GM04503 (cell line): ENCODE measurements at places on chromosomes 7 and 10.

GRCh38 chr7:134364619-134365037 lies 47.9 kb upstream of the SLC35B4 start:
- no peak for DNase-seq

- DNase-seq, result no peak
Measured at GRCh38 chr7:84666651-84667050, 472.1 kb upstream of the SEMA3A start.

DNA sequence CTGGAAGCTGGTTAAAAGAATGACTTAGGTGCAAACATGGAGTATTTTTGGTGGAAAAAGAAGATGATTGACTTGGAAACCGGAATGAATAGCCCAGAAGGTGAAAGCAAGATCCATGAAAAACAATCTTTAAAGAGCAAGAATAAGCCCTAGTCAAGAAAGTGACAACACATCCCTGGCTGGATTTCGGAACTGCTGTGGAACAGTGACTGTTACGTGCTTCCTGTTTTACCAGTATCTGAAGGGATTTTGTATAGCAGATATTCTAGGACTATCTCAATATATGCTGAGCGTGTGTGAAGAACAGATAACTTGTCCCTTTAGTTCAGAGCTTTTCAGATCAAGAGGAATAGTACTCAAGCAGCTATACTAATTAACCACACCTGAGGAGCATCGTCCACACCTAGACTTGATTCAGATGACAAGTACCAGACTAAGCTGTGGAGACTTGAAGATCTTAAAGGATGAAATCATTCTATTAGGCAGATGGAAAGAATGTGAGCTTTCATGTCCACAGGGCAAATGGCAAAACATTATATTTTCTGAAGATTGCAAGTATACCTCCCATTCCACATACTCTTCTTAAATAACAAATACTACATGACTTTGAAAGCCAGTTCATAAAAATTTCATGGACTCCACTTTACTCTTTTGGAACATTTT lies 11.5 kb upstream of the TES start:
- DNase-seq, result no peak

DNA sequence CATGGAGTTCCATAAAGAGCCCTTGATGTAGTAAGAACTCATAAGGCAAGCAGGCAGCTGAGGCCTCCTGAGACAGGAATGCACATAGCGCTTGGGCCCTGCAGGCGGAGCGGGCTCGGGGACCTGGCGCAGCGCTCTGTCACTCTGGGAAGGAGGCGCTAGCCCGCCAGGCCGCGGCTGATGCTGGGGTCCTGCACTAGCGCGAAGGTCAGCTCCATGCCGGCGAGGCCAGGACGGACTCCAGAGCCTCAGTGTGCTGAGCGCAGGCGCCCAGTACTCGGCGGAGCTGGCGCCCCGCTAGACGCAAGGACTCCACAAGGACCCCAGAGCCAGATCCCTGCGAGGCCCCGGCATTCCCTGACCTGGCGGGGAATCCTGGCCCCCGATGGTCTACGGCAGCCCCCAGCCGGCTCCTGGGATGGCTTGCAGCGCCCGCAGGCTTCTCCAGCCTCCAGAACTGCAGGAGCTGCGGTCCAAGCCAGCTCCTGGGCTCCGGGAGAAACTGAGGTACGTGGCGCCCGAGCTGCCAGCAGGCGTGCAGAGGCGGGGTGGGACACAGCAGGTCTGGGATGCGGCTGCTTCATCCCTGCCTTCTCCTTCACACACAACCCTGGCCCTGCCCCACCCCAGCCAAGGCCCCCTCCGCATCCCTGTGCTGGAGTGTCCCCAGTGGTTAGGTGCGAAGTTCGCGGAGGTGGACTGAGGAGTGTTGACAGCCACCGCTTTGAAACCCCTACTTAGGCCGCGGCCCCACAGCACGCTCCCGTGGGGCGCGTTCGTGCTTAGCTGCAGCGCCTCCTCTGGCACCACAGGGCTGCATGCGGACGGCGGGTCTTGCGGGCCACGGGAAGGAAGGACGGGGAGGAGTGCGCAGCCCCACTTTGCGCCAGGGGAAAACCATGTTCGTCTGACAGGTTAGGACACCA lies 761.5 kb upstream of the POM121L12 start:
- DNase-seq, result no peak

DNA sequence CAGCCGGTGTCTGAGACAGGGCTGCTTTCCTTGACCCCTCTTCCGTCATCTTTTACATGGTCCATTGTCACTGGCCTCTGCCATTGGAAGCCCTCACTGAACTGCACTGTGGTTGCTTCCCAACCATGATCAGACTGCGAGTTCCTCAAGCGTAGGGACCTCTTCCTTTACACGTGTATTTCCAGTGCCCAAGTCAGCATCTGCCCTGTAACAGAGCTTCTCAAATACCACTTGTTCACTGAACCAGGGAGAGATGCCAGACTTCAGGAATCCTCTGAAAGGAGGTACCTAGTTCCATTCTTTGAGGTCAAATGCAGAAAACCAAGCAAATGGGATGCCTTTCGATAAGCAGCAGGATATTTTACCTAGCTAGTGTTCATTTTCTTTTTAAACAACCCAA lies 145.1 kb downstream of the NRP1 start:
- no peak for DNase-seq

DNA sequence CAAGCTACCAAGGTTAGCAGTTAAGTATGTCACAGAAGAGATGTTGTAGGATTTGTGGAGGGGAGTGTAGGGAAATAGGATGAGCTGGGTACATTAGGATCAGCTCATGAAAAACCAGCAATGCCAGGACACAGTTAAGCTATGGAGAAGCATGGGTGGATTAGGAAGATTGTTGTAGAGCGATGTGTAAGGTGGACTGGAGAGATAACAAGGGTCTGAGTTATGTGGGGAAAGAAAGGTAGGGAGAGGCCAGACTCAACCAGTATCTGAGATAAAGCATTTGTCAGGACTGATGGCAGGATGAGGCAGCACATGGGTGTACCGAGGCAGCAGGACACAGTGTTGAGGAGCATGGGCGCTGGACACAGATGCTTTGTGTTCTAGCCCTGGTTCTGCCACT lies 85.4 kb upstream of the PRR15 start:
- no peak for DNase-seq

DNA sequence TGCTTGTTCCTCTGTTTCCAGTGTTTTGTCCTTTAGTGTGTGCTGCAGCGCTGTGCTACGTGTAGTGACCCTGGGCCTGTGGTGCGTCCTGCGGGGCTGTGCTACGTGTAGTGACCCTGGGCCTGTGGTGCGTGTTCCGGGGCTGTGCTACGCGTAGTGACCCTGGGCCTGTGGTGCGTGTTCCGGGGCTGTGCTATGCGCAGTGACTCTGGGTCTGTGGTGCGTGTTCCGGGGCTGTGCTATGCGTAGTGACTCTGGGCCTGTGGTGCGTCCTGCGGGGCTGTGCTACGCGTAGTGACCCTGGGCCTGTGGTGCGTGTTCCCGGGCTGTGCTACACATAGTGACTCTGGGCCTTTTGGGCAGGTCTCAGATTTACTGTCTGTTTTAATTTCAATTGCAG lies 60.1 kb downstream of the INPP5A start:
- DNase-seq, result no peak

DNA sequence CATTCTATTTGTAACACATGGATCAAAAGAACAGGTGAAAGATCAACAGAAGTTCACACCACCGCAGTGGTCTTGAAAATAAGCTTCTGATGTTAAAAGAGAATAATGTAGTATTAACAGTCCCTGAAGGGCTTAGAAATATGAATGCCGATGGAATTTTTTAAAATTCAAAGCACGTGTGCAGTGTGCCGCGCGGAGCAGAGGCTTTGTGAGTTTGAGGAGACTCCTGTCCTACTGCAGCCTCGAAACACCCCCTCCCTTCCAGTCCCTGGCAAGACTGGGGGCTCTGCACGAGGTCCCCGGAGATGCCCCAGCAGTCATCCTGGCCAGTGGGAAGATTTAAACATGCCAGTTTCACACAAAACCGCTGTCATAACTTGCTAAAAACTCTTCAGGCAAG lies 196.6 kb downstream of the DIP2C start:
- no peak for DNase-seq

- no peak for DNase-seq
Measured at GRCh38 chr10:10235003-10235402, 782.7 kb upstream of the CELF2 start.

DNA sequence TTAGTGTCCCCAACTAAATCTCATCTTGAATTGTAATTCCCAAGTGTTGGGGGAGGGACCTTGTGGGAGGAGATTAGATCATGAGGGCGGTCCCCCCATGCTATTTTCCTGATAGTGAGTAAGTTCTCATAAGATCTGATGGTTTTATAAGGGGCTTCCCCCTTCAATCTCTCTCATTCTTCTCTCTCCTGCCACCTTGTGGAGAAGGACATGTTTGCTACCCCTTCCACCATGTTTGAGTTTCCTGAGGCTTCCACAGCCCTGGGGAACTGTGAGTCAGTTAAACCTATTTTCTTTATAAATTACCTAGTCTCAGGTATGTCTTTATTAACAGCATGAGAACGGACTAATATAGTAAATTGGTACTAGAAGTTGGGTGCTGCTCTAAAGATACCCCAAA lies 365.6 kb downstream of the ANKRD7 start:
- DNase-seq, result no peak
